ENCODE measurements at places on chromosomes 5 and 9.

DNA sequence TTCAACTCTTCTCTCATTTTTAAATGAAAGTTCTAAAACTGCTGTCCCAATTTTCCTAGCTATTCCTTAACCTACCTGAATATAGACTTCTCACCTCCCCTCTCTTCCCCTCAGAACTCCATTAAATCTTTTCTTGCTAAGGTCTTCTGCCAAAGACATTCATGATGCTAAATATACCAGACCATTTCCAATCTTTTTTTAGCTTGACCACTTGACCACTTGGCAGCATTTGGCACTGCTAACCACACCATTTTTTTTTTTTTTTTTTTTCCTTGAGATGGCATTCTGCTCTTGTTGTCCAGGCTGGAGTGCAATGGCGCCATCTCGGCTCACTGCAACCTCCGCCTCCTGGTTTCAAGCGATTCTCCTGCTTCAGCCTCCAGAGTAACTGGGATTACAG, 3.6 kb upstream of the ZNF131 start:
- no peak for DNase-seq

- DNase-seq: no peak
Measured at GRCh38 chr5:135993335-135993879, 35.4 kb upstream of the TGFBI start.

DNA sequence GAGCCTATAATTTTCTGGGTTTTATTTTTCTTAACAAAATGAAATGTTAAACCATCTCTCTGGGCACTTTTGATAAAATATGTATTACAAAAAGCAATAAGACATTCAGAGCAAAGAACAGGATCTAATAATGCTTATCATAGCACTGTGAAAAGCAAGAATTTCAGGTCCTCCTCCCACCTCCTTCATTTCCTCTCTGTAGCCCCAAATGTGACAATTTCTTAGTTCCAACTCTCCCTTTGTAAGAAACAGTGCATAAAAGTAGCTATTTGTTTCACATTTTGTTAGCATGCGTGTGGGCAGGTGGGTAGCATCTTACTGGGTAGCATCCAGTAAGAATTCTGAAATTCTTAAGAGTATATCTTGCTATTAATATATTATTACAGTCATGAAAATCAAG, 130.9 kb upstream of the RASA1 start:
- no peak for DNase-seq

DNA sequence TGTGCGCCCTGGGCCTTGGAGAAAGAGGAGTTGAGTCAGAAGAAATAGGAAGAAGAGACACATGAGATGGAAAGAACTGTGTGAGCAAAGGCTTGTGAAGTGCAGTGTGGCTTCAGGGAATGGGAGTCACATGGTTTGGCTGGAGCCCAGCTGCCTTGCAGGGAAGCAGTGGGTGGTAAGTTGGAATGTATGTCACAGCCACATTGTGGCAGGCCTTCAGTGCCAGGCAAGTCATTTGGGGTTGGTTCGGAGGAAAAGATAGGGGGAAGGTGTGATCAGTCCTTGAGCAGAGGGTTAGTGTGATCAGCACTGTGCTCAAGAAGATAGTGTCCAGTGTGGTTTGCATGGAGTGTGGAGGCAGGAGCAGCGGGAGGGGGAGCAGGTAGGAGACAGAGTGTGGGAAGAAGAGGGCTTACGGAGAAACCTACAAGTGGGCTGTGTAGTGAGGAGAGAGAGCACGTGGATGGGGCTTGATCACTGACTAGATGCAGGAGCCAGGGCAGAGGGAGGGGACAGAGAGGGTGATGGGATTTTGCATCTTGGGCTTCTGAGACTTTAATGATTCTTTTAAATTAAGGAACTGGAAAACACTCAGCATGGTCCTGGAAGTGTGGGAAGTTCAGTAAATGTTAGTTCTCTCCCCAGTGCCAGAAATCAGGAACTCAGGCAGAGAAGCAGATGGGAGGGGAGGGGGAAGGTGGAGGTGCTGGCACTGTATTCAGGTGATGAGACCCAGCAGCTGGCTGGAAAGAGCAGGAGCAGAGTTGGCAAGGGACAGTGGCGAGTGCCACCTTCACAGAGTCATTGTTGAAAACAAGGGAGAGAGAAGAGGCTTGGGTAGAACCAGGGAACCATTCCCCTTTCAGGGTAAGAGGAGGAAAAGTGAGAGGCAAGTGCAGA, 46.6 kb downstream of the ARHGAP26 start:
- DNase-seq: no peak

GRCh38 chr9:21931428-21931827, 62.8 kb downstream of the CDKN2A start:
- DNase-seq: no peak

DNA sequence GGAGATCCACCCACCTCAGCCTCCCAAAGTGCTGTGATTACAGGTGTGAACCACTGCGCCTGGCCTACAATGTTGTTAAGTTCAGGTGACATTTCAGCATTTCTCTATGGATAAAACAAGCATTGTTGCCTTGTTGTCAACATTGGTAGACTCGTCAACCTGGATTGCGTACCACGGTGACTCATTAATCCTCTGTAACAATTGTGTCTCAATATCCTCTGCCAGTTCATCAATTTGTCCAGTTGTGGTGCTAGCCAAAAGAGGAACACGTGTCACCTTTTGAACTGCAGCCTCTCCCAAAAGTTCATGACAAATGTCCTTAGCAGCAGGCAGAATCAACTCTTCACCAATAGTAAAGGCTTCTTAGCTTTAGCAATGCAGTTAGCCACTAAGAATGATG, 46.3 kb upstream of the LARP1 start:
- no peak for DNase-seq

DNA sequence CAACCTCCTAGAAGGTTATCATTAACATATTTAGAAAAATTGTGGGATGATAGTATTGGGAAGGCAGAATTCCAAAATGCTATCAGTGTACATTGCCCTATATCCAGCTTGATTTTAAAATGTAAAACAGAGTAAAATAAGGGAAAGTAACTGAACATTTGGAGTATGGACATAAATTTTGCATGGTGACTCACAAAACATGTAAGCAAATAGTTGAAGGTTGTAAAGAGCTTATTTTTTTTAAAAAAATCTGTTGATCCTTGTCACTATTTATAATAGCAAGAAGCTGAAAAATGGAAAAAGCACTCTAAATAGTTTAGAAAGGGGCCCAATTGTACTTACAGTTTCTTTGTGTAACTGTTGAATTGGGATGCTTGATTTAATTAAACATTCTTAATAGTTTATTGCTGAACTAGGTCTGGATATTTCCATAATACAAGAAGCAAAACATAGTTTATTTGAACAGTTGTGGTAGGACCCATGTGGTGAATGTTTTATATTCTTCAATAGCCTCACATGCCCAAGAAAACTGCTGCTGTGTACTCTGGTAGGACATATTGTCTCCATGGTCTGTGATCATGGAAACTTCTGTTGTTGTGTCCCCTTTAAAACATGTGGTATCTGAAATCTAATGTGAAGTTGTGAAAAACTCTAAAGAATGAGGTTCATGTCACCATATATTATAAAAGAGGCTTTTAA, 82.4 kb downstream of the NNT start:
- no peak for DNase-seq

DNA sequence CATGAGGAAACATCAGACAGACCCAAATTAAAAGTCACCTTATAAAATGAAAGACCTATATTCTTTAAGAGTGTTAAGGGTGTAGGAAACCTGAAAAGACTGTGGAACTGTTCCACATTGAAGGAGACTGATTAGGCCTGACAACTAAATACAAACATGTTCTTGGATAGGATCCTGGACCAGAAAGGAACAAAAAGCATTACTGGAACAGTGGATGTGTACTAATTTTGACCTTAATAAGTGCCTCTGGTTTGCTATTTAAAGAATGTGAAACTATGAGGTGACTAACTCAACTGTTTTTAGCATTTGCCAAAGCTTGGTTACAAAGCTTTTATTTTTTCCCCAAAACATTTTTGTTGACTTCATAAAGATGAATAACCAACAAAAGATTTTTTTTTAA, 340.6 kb downstream of the CAAP1 start:
- no peak for DNase-seq

- DNase-seq: no peak
Measured at GRCh38 chr5:108216890-108217289, 165.0 kb downstream of the FBXL17 start.

DNA sequence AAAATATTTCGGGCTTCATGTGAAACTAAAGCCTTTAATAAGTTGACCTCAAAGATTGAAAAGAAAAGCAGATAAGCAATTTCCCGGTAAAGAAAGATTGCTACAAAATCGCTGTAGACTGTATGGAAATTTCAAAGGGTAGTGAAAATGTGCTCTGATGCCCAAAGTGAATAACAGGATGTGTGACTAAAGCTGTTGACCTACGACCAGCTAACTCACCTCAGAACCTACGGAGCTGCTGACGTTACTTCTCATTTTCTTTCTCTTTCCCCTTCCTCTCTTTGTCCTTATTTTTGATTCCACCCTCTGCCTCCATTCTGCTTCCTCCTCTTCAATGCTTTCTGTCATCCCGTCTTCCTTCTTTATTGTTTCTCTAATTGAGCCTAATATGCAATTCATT, 103.2 kb downstream of the PDE4D start:
- no peak for DNase-seq

GRCh38 chr5:19891658-19892057, 96.3 kb downstream of the CDH18 start:
- DNase-seq: no peak

DNA sequence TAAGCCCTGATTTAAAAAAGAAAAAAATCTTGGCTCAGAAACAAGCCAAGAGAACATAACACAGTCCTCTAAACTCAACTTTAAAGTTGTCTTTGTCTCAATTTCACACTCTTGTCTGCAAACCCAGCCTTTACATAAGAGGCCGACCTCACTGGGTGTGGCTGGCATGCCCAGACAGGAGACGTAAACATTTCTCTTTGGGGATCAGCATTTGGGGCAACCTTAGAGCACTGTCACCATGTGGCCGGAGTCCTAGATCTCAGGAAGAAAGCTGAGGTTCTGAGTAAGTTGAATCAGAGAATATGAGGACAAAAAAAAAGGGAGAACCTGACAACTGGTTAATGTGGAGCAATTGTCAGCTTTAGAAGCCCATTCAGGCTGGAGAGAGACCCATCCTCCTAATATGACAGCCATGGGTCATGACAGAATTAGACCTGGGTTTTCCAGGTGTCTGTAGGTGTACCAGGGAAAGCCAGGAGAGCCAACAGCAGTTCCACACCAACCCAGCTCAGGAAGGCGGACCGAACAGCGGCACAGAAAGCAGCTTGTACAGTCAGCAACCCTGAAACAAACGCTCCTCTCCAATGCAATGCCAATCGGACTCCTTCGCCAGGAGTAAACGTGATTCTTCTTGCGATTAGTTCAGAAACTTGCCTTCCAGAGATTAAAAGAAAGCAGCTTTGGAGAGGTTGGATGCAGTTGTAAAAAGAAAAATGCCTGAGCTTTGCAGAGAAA, 97.9 kb upstream of the MAP3K1 start:
- DNase-seq: no peak

DNA sequence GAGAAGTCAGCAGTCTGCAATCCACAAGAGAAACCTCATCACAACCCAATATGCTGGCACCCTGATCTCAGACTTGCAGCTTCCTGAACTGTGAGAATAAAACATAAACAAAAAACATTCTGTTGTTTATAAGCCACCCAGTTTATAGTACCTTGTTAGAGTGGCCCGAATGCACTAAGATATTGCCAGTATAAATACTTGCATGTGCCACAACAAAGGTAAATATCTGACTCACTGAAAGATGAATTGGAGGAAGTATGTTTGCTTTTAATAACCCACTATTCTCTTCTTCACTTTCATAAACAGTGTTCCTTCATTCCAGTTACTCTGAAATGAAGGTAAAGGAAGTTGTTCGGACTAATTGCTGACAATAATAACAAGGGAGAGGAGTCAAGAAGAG, 1163.4 kb upstream of the CDH6 start:
- DNase-seq: no peak

DNA sequence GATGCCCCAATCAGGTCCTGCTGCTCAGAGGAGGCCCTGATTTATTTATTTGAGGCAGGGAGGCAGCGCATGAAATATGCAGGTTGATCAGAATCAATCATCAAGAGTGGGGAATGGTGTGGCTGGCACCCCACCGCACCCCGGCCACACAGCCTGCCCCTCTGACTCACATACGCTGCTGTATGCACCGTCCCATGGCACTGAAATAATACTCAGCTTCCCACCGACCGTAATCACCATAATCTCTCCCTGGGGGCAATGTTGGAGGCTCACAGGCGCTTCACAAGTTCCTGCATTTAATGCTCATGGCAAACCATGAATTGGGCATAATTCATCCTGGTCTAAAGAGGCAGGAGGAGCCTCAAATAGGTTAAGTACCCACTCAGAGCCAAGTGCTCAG, 141.2 kb upstream of the TBC1D2 start:
- no peak for DNase-seq

DNA sequence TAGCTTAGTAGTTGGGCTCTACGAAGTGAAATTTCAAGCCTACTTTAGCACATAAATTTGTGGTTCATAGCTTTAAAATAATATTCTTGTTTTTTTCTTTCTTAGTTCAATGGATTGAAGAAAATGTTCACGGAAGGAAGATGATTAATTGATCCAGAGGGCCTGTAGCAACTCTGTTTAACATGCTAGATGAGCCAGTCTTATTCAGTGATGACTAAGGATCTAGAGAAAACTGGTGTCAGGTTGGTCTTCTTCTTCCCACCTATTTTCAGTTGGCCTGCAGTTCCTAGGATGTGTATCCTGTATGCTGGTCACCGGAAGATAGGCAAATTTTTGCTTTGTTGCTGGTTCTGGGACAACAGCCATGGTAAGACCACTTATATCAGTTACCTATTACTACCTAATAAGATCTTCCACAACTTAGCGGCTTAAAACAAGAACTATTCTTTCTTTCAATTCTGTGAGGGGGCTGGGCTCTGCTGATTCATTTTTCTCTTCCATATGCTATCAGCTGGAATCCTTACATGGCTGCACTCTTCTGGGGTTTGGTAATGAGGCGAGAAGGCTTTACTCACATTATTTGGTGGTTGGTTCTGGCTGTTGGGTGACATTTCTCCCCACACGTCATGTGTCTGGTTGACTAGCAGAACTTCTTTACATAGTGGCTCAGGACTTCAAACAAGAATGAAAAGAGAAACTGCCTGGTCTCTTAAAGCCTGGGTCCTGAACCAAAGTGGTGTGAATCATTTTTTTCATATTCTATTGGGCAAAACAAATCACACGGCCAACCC, 182.7 kb upstream of the ACTBL2 start:
- no peak for DNase-seq

DNA sequence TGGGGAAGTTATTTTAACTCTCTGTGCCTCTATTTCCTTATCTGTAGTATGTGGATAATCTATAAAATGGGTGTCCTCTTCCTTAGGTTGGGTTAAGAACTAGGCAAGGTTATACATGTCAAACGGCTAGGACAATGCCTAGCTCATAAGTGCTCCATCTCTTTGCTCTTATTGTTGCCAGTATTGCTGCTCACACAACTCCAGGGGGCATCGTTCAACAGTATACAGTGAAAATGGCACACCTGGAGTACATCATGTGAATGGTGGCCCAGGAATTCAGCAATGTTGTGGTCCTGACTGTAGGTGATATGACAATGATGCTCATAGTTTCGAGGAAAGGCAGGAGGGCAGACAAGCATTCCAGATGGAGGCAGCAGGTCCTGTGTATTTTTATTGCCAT, 30.1 kb downstream of the SLIT3 start:
- no peak for DNase-seq

All from activated effector memory CD4-positive, alpha-beta T cell treated with Interleukin-2 at 50 U/mL for 16 hours (primary cell).